Endothelial cell of umbilical vein (primary cell): ENCODE measurements at places on chromosomes 3 and 15.

- DNase-seq = no peak
Measured at GRCh38 chr3:149291178-149291577, 42.3 kb downstream of the TM4SF18 start.

DNA sequence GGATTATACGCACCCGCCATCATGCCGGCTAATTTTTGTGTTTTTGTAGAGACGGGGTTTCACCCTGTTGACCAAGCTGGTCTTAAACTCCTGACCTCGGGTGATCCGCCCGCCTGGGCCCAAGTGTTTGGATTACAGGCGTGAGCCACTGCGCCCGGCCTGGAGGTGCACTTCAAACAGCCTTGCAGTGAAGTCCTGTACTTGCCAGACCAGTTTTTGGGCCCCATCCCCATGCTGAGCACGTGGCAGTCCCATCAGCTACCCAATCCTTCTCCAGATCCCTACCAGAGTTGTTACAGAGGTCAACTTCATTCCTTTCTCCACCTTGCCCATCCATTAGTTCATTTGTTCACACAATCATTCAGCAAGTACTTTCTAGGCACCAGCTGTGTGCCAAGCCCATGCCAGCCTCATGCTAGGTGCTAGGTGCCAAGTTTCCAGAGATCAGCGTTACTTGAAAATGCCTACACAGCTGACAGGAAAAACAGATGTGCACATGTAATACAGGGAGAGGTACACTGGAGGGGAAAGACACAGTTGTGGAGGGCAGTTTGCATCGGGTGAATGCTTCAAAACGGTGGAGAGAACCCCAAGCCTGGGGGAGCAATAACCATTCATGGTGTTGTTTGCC is 2.2 kb downstream of the DNAH1 start:
- no peak for DNase-seq

DNA sequence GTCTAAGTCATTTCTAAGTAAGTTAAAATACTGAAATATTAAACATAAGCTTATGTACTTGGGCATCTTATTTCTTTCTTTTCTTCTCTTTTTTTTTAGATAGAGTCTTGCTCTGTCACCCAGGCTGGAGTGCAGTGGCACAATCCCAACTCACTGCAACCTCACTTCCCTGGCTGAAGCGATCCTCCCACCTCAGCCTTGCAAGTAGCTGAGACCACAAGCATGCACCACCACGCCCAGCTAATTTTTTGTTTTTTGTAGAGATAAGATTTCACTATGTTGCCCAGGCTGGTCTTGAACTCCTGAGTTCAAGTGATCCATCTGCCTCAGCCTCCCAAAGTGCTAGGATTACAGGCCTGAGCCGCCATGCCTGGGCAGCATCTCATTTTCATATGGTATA is 16.0 kb upstream of the ZNF710 start:
- no peak for DNase-seq

DNA sequence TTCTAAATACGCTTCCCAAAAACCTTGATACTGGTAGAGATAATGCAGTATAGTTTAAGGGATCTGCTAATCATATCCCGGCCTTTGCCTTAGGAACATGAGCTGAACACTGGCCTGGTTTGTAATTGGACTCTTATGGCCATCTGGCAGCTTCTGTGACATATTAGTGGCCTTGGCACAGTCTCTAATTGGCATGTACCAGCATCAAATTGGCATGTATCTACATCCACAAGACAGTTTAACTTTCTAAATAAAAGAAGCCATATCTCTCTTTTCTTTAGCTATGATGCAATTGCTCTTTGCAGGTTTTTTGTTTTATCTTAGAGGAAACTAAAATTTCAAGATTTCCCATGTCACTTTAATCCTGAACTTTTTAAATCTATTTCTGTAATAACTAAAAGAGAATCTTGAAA is 44.6 kb upstream of the FILIP1L start:
- DNase-seq = peak; percentile 54

- DNase-seq = no peak
Measured at GRCh38 chr3:98545940-98546339, 14.2 kb downstream of the GPR15 start.

GRCh38 chr3:62809369-62809768 is 65.8 kb downstream of the CADPS start:
- no peak for DNase-seq

- no peak for DNase-seq
Measured at GRCh38 chr15:50641318-50641717, 45.3 kb downstream of the TRPM7 start.

DNA sequence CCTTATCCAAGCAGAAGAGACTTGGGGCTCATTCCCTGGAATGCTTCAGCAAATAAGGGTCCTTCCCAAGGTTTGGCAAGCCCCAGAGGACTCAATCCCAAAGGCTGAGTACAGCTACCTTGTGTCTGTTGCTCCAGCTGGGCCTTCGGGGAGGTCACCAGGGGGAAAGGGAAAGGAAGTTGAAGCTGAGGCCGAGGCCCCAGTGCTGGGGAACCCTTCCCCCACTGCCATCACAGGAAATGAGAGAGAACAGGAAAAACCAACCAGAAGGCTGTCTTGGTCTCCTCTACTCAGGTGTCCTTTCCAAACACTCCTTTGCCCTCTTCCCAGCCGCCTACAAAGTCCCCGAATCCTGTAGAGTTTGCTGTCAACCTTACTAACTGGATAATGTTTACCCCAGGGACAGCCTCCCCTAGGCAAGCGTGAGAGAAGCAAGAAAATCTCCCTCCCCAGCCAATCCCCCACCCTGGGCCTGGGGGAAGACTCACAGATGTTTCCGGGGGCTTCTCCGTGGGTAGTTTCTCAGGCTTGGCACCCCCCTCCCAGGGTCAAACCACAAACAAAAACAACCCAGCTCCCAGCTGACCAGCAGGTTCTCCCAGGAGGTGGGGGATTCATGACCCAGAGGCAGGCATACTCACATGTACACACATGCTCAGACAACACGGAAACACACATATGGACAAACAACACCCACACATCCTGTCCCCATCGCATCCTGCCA is 5.5 kb downstream of the CSRNP1 start:
- peak; percentile 91 for DNase-seq

DNA sequence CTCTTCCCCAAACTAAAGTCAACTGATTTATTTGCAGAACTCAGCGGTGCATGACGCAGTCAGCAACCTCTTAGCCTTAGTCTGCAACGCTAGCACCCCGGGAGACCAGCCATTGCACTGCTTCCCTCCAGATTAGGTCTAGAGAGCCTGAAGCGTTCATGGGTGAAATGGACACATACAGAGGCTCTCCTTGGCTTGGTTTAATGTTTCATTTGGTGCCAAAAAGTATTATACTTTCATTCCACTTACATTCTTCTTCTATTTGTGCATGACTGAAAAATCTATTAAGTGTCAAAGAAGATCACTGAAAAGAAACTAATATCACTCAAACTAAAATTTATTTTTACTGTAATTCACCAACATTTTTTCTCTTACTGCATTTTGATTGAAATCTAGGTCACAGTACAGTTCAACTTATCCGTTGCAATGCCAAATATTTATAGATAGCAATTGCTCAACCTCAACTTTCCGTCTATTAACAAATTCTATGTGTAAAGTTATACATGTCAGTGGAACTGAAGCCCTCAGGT is 116.2 kb downstream of the ROBO1 start:
- DNase-seq = no peak

GRCh38 chr3:185717121-185717520 is 107.7 kb downstream of the IGF2BP2 start:
- DNase-seq = peak; percentile 39

- DNase-seq = no peak
Measured at GRCh38 chr3:42070089-42070488, 21.1 kb upstream of the TRAK1 start.

GRCh38 chr3:36843065-36844051 is 79.0 kb upstream of the DCLK3 start:
- DNase-seq = peak; percentile 19

- DNase-seq = no peak
Measured at GRCh38 chr15:59298225-59298853, 74.3 kb downstream of the MYO1E start.

- DNase-seq = no peak
Measured at GRCh38 chr3:133157716-133158115, 119.5 kb downstream of the TMEM108 start.

- peak; percentile 62 for DNase-seq
Measured at GRCh38 chr3:97971679-97972567, at the start of gene RIOX2. Gene RIOX2 (minus strand): TSS chr3:97972431. CDS start chr3:97967593, 4,838 bp downstream.

DNA sequence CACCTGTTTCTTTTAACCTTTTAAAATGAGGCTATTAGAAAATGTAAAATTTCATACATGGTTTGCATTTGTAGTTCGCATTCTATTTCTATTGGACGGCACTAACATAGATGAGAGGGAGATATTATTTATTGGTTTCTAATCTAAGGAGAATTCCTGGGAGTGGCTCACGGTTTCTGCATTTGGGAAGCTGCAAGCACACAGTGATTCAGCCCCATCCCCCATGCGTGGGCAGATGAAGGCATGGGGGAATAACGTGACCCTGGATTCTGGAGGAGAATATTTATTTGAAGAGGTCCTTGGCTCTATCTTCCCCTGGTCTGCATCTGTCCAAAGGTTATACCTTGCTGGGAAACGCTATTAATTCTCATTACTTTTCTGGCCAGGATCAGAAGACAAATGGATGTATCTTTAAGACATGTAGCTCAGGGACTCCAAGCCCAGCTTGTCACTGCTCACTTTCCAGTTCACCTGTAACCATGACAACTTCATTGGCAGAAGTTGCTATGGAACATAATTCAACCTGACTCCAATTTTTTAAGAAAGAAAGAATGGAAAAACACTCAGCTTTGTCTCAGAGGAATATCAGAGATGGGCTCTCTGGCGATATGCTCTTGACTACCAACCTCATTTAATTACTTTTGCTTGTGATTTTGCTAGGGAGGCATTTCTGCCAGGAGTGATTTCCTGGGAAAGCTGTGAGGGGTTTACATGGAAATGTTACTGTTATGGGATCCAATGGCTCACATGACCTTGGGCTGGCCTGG is 27.2 kb upstream of the POMGNT2 start:
- DNase-seq = no peak

GRCh38 chr3:193096076-193096475 is 144.9 kb upstream of the PLAAT1 start:
- DNase-seq = no peak

DNA sequence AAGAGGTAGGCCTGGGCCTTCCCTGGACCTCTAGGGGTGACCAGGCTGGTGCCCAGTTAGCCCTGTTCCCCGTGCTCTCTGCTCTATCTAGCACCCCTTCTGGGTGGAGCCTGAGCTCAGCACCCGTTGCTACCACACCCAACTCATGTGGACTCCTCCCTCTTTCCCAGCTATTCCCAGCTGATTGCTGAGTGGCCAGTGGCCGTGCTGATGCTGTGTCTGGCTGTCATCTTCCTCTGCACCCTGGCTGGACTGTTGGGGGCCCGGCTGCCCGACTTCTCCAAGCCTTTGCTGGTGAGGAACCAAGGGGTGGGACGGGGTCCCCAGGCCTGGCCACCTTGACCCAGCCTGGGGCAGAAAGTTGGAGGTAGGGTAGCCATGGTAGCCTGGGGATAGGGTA is 6.2 kb downstream of the DISP2 start:
- no peak for DNase-seq

- peak; percentile 84 for DNase-seq
Measured at GRCh38 chr3:46488735-46489361, 8.9 kb upstream of the RTP3 start.

GRCh38 chr15:56052395-56053045 is 59.1 kb upstream of the NEDD4 start:
- DNase-seq = peak; percentile 56

GRCh38 chr3:64445109-64445943 is 220.1 kb upstream of the PRICKLE2 start:
- DNase-seq = no peak

DNA sequence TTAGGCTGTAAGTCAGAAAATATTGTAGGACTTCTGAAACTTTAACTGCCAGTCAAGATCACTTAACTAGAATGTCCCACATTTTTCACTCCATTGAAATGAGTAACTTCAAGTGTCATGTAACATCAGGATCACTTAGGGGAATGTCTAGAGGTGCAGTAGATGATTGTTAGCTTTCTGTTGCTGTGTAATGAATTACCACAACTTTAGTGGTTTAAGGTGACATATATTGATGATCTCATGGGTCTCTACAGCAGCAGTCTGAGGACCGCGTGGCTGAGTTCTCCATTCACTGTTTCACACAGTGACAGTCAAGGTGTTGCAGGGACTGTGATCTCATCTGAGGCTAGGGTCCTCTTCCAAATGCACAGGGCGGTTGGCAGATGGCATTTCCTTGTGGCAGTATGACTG is 82.7 kb downstream of the SLC25A26 start:
- no peak for DNase-seq

DNA sequence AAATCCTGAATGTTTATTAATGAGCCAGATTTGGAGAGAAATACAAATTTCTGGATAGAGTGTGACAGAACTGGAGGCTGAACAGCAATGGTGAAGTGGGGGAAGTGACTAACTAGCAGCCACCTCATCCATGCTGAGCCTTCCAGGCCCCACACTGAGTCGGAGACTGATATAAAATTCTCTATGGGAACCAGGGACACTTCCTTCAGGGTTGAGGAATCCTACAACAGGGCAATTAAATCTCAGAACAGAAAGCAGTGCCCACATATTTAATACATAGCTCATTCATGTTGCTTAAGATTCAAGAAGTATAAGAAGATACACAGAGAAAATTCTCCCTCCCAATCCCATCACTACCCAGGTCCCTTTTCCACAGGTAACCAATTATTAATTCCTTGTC is 49.3 kb downstream of the HACD2 start:
- DNase-seq = no peak

- no peak for DNase-seq
Measured at GRCh38 chr3:35088943-35089342, 550.4 kb upstream of the ARPP21 start.

DNA sequence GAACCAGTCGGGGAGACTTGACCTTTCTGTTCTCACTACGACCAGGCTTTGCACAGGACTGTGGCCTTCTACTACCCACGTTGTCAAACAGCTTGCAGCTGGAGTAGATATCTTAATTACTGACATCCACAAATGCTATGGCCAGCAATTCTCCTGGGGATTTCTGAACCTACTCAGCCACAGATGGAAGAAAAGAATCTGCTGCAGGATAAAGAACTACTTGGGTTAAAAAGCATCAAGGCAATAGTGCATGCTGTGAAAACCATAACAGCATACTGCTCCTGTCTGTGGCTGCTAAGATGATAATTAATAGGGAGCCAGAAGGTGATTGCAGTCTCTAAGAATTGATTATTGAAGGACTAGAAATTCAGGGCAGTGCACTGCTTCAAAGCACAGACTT is 859.2 kb upstream of the SEMA6D start:
- no peak for DNase-seq
